ENCODE measurements at places on chromosomes 2 and 18. TPM values are rescaled to one million over a fixed set of nuclear protein-coding genes. Genes with fewer than 3 reads are reported as not detected.

DNA sequence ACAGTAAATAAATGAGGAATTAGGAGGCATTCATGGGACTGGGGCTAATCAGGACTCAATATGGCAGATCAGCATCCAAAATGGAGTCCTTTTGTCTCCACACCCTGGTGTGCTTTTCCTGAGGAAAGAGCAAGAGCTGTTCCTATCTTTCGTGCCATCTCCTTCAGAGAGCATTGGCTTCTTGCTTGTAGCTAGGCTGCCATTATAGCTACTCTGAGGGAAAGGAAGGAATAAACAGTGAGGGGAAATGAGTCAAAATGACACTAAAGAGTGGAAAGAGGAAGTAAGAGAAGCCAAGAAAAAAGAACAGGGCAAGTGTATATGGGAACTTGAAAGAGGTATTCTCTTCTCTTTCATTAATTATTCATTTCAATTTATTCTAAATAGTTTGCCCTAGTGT is 8.4 kb upstream of the NMI start:
- no peak overlapping the region for H3K27ac ChIP-seq
- no peaks in the 10 kb centered on the region for H3K36me3 ChIP-seq
- DNase-seq: peak; percentile 11
- no peak overlapping the region for H3K4me3 ChIP-seq
- H3K27me3 ChIP-seq: no peaks in the 10 kb centered on the region

TACR1 gene
- polyA plus RNA-seq: 0.06 TPM

- H3K36me3 ChIP-seq: no peaks in the 10 kb centered on the region
- no peak for DNase-seq
- H3K27me3 ChIP-seq: peaks cover 52% of the 10 kb centered on the region
Observed at GRCh38 chr18:59132810-59133465, 6.7 kb upstream of the SEC11C start.

- no peak for DNase-seq
- no peak overlapping the region for H3K4me3 ChIP-seq
- no peaks in the 10 kb centered on the region for H3K4me1 ChIP-seq
Observed at GRCh38 chr18:28269750-28270149, 92.8 kb upstream of the CDH2 start.

ATOH8 gene
- 11.2 TPM for polyA plus RNA-seq

LAMA1 gene
- 15.5 TPM for polyA plus RNA-seq

AOX1 gene
- 21.7 TPM for polyA plus RNA-seq

TRIM54 gene
- polyA plus RNA-seq: 0.15 TPM

DNA sequence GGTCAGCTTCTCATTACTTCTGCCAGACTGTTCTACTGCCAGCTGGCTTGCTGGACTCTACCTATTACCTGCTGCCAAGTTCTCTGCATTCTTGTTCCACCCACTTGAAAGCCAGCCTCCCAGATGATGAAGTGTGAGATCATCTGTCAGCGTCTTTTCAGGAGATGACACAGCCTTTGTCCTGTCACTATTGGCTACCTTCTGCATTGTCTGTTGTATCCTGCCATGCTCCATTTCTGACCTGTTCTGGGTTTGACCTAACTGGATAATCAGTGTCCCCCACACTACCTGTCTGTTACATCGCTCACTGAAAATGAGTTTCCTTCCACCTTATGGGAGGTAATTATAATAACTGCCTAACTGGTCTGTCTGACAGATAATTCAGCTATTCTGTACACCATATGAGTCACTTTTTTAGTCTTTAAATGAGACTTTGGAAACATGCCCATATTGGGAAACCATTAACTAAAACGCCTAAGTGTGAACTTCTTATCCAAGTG is 520.6 kb downstream of the METTL4 start:
- no peaks in the 10 kb centered on the region for H3K4me1 ChIP-seq
- no peaks in the 10 kb centered on the region for H3K27me3 ChIP-seq
- DNase-seq: no peak
- no peaks in the 10 kb centered on the region for H3K36me3 ChIP-seq

- no peak overlapping the region for H3K4me3 ChIP-seq
- no peaks in the 10 kb centered on the region for H3K27me3 ChIP-seq
- H3K36me3 ChIP-seq: no peaks in the 10 kb centered on the region
- no peak for DNase-seq
- no peaks in the 10 kb centered on the region for H3K4me1 ChIP-seq
Observed at GRCh38 chr2:239685556-239685955, 284.7 kb upstream of the HDAC4 start.

- no peak overlapping the region for H3K4me3 ChIP-seq
- H3K36me3 ChIP-seq: 0 out of 2 replicates have a peak, but pooled peaks cover 2% of the 10 kb centered on the region
- no peak for DNase-seq
- peaks cover 2% of the 10 kb centered on the region for H3K4me1 ChIP-seq
Observed at GRCh38 chr2:226838722-226839121, 2.9 kb downstream of the RHBDD1 start.

DNA sequence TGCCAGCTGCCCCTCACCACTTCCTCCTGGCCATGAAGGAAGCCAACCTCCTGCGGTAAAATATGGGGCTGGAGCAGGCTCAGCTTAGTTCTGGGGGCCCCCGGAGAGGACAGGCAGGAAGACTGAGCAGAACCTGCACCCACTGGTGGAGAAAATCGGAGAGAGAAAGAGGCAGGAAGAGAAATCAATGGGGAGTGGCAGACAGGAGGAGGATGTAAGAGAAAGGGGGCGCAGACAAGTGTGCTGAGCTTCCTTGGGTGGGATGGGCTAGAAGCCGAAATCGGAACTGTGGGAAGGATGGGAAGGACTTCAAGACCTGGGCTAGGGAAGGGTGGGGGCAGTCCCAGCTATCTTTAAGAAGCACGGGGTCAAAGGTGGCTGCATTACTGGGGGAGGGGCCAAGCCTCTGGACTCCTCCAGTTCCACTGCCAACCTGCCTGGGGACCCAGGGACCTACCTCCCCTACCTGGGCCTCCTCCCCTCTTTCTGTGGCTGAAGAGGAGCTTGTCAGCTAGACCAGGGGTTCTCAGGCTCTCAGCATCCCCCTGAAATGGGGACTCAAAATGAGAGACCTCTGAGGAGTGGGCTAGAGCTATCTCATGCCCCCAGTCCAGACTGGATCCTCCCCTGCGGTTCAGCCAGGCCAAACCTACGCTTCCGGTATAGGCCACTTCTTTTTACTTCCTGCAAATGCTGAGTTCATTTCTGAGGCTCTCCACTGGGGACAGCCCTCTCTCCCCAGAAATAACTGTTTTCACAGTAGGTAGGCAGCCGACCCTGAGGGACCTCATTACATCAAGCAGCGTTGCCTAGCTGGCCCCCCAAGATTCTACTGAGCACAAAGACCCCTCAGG is 33.6 kb upstream of the B3GNT7 start:
- DNase-seq: no peak
- peaks cover 7% of the 10 kb centered on the region for H3K36me3 ChIP-seq
- H3K4me1 ChIP-seq: peaks cover 11% of the 10 kb centered on the region
- H3K27me3 ChIP-seq: no peaks in the 10 kb centered on the region
- no peak overlapping the region for H3K27ac ChIP-seq
- H3K4me3 ChIP-seq: no peak overlapping the region

PLGLB1 gene
- 0.19 TPM for polyA plus RNA-seq

- no peaks in the 10 kb centered on the region for H3K27me3 ChIP-seq
- H3K4me3 ChIP-seq: no peak overlapping the region
- peaks cover under 1% of the 10 kb centered on the region for H3K4me1 ChIP-seq
- H3K27ac ChIP-seq: no peak overlapping the region
Observed at GRCh38 chr2:161100211-161100895, 59.9 kb upstream of the TANK start.

HOXD12 gene
- polyA plus RNA-seq: not detected

DNA sequence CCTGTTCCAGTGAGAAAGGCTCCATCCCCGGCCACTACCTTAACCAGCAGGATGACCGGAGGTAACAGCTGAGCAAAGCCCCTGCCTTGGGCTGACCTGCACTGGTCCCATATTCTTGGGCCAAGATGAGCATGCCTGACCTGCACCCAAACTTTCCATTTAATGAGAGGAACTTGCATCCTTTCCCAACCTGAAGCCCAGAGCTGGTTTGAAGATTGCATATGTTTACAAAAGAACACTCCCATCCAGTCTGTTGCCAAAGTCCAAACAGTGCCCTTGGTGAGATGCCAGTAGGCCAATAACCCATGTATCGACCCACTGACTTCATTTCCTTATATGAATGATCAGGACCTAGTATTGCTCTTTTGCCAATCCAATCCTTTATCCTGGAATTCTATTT is 5.5 kb upstream of the NPAS2 start:
- H3K27ac ChIP-seq: no peak overlapping the region
- no peak overlapping the region for H3K4me3 ChIP-seq
- H3K4me1 ChIP-seq: no peaks in the 10 kb centered on the region
- H3K36me3 ChIP-seq: no peaks in the 10 kb centered on the region
